HS-5 (cell line): ENCODE measurements at places on chromosomes 11 and 22.

GRCh38 chr11:134638796-134639430, 226.9 kb upstream of the B3GAT1 start:
- no peak for DNase-seq

GRCh38 chr11:99307510-99308088, 286.9 kb downstream of the CNTN5 start:
- no peak for DNase-seq

DNA sequence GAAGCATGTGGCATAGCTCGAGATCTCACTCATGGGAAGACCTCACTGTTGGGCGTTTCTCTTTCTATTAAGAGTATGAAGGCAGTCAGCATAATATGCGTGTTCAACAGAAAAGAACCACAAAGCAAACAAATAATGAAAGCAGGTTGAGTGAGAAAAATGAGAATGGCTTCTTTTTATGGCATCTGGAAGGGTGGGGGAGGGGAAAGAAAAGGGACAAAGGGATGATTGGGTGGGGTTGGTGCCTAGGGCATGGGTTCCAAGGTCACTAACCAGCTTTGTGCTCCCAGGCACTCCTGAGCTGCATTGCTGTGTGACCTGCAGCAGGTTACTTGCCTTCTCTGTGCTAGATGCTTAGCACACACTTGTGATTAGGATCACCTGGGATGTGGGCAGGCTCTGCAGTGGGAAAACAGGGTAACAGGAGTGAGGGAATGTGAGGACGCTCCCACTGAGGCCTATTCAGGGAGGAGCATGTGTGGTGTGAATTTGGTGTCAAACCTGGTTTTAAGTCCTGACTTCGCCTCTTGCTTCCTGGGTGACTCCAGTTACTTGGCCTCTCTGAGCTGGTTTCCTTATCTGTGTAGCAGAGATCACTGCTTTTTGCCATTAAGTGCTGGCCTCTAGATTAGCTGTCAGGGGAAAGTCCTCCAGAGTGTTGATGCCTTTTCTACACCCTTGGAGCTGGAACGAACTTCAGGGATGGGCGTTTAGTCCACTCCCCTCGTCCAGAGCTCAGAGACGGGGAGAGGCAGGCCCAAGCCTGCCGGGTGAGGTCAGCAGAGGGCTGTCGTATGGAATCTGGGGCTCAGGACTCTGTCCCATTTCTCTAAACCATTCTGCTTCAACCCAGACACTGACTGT, 74.8 kb downstream of the KIAA1671 start:
- no peak for DNase-seq

DNA sequence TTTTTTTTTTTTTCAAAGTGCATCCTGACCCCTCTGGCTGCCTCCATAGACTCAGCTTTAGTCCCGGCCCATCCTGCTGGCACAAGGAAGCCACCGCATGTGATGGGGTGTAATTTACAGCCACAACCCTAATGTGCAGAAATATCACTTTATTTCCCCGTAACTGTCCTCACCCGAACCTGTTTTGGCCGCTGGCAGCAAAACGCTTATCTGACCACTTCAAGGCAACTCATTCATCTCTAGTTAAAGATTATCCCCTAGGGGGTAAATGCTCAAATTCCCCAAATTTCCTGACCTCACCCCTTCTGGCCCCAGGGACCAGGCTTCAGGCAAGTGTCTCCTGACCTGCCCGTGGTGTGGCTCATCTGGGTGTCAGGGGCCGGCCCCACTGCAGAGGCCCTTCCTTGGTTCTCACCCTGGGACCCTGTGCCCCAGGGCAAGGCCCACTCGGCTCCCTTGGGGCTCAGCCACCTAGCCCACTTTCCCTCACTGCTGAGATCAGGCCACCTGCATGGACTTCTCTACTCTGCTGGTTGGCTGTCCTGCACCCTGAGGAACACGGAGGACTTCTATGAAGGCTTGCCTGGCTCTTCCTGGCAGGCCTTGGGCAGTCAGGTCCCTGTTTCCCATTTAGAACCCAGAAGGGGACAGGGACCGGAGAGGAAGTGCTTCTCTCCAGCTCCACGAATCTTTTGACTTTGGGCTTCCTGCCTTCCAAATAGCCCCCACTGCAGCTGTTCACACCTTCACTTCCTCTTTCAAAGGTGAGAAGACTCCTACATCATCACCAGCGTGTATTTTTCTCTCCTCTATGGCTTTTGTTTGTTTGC, 53.3 kb downstream of the WNT11 start:
- no peak for DNase-seq

GRCh38 chr11:70500076-70500847, 101.9 kb downstream of the CTTN start:
- no peak for DNase-seq

- DNase-seq: no peak
Measured at GRCh38 chr11:120130991-120131760, 6.7 kb downstream of the TRIM29 start.

- DNase-seq: no peak
Measured at GRCh38 chr22:30425616-30426387, at the start of gene MTFP1. MTFP1 (plus strand) TSS chr22:30425768; CDS start chr22:30425880, 112 bp downstream.

- no peak for DNase-seq
Measured at GRCh38 chr22:22467112-22467511, 41.4 kb downstream of the ZNF280B start.

DNA sequence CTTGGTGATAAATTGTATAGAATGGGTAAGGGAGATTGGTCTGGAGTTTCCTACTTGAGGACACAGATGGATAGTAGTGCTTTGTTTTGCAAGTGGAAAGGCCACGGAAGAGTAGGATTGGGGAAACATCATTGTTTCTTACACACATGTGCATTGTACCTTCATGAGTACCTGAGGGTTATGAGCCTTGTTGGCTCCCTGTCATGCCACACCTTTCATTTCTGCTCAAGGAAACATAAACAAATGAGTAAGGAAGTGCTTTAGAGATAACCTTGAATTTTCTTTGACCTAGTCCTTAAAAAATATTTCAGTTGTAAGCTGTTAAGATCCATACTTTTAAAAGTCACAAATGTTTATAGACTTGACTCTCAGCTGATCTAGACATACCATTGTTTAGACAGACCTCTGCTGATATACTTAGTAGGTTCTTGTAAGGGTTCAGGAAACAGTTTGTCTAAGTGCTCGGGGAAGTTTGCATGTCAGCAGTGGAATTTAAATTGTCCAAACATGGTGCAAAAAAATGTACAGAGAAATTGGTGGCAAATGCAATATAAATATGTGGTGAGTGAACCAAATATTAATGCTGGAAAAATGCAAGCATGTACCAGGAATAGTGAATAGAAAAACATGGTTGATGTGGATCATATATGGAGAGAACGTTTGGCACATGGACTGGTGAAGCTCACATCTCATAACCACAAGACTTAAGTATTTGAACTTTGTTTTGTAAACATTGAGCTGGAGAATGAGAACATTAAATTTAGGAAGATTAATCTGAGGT, 40.9 kb downstream of the GAS2 start:
- no peak for DNase-seq

DNA sequence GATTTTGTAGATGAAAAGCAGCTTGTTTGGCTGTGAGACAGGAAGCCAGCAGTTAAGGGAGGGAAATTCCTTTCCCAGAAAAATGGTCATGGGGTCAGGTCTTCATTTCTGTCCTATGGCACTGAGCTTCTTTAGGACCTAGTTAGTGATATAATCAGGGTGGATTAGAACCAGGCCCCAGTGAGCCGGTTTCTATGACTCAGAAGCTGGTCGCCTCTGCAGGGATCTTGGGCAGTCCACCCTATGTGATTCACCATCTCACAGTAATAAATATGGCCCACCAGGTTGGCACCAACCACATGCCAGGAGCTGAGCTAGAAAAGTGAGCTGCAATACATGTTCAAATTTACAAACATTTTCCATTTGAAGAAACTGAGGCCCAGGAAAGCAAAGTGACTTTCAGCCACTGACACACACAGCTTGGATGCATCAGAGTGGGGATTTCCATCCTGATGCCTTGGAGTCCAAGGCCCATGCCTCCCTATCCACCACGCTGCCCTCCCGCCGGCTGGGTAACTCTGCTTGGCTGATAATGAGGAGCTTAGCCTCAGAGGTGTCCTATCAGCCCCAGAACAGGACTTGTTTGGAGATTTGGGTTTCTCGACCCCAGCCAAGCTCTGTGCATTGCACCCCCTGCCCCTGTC, 42.0 kb downstream of the CD82 start:
- peak; percentile 23 for DNase-seq

GRCh38 chr22:29343313-29343805, 27.9 kb upstream of the RASL10A start:
- DNase-seq: no peak

- DNase-seq: no peak
Measured at GRCh38 chr11:63610604-63611394, 3.4 kb downstream of the PLAAT3 start.

DNA sequence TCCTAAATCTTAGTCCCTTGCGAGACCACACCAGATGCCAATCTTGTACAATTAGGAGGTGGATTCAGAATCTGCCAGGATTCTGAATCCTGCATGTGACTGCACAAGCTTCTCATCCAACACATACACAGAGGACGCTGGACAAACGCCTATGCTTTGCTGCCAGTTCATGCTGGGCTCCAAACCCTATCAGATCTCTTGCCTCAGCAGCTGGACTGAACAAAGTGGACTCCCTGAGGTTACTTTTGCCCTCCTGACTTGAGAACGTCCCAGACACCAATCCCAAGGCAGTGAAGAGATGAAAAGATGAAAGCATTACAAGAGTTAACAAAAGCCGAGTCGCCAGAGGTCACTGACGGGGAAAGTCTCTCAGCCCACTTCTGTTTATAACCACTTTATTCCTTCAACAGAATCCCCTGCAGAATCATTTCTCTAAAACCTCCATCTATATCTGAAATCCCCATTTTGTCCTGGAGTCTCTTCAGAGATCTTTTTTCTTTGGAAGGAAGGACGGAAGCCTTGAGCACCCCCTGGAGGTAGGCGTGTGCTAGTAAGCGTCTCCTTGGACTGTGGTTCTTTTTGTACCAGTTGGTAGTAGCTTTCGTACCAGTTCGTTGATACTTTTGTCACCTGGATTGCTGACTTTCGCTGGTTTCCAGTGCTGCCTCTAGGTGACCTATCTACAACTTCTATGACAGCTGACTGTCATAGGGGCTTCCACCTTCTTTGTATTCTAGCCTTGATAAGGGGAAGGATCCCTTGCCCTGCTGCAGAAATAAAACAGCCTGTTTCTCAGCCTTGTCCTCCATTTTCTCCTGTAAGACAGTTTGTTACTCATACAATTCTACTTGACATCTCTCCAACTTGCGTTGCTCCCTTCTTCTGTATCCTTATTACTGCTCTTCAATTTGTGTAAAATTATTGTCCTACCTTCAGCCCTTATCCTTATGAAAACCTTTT, 26.1 kb upstream of the EED start:
- peak; percentile 33 for DNase-seq

- DNase-seq: no peak
Measured at GRCh38 chr11:26490546-26490945, 81.5 kb downstream of the MUC15 start.

GRCh38 chr11:112881461-112881860, 79.8 kb upstream of the NCAM1 start:
- no peak for DNase-seq

DNA sequence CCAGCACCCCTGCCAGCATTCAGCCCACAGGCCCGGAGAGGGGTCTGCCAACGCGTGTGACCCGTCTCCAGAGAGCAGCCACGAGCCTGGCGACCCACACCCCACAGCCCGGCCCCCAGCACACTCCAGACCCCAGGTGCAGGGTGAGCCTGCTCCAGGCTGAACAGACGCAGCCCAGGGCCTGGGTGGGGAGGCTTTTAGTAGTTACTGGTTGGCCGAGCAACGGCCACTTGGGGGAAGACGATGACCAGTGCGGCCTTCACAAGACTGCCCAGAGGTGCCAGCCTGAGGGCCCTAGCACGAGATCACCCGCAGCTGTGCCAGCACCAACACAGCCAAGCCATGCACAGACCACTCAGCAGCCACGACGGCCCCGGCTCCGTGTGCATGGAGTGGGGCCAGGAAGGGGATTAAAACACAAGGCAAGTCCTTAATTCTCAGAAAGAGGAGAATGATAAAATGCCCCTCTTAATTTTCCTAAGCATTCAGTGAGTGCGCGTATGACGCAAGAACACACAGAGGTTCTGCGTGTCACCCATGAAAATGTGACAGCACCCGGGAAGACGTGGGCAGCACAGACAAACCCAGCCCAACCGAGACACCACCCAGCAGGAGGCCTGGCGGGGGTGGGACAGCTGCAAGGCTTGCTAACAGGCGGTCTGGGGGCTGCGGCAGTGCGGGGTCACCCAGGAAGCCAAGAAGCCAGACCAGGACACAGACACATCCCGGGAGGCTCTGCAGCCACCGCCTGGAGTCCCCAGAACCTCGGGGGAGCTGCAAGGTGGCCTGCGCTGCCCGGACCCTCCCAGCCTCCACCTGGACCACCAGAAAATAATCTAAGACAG, 47.6 kb downstream of the BRD1 start:
- DNase-seq: no peak

- no peak for DNase-seq
Measured at GRCh38 chr11:95766701-95767100, 22.9 kb downstream of the FAM76B start.

DNA sequence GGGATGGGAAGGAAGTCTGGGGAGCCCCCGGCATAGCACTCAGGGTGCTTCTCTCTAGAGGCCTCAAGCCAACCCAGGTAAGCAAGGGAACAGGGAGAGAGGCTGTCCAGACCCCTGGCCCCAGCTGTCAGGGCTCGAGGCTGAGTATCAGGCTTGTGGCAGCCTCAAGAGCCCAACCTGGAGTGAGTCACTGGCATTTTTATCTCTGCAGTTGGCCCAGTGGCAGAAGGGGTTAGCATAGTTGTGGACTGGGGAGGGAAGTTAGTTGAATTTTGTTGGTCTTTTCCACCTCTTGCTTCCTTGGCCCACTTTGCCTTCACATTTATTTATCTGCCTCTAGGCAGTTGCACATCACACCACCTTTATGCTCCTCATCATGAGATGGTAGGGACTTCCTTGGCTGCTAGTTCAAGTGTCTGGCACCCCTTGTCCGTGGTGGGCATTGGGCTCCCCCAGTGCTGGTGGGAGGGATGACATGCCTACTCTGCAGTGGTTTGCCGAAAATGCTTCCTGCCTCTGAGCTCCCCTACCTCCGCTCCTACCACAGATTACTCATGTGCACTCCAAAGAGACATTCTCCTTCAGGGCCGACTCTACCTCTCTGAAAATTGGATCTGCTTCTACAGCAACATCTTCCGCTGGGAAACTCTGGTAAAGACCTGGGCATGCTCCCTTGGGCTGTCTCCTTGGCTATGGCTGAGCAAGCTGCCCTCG, 60.1 kb downstream of the SCN3B start:
- DNase-seq: no peak

DNA sequence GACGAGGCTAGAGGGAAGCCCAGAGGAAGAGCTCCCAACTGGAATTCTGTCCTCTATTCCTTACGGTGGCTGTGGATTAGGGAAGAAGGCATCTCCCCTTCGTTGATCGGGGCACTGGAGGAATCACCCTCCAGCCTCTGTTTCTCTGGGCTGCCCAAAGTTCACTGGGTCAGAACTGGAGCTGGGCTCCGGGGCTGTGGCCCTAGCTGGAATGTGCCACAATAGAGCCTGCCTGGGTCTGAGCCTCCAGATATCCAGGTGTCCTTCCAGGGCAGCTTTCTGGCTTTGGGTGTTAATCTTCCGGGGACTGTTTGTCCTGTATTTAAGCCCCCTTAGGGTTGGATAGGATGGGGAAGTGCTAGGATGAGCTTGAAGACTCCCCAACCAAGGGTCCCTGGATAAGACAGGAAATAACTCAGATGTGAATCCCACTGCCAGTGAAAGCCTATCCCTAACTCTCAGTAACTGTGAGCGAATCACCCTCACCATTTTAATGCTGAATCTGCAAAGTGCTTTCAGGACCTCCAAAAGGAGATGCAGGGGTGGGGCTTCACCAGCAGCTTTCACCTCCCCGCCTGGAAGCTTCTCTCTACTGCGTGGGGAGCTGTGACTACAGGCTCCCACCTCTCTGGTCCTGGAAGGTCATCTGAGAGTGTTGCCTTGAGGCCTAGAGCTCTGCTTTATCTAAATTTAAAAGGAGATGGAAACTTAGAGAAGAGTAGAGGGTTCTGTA, 9.5 kb downstream of the YPEL4 start:
- DNase-seq: no peak
